ENCODE measurements at places on chromosomes 5 and 9. TPM values are rescaled to one million over a fixed set of nuclear protein-coding genes. Genes with fewer than 3 reads are reported as not detected.

BAG1 gene
- total RNA-seq = 78.2 TPM

PFN3 gene
- not detected for total RNA-seq

TLX3 gene
- not detected for total RNA-seq

SNX18 gene
- 25.4 TPM for total RNA-seq

FGD3 gene
- total RNA-seq = 44.0 TPM

IL4 gene
- total RNA-seq = 56.9 TPM

SLCO6A1 gene
- total RNA-seq = not detected

MEGF9 gene
- total RNA-seq = 5.4 TPM

IFNA13 gene
- total RNA-seq = not detected

KCNIP1 gene
- not detected for total RNA-seq

BASP1 gene
- 1.0 TPM for total RNA-seq

UAP1L1 gene
- total RNA-seq = 14.9 TPM

SPATA31A3 gene
- not detected for total RNA-seq

All from activated T-helper 1 cell treated with anti-CD3 and anti-CD28 coated beads, Interleukin-12 subunit alpha, Interleukin-12 subunit beta, Interleukin-2, Interleukin-4 antibody, amounts not matched to agents 30 ng/mL and 10 ng/mL and 1 ng/mL, durations not matched to agents 14 hours and 24 hours and 36 hours (primary cell).